ENCODE measurements at places on chromosomes 2 and 18.

DNA sequence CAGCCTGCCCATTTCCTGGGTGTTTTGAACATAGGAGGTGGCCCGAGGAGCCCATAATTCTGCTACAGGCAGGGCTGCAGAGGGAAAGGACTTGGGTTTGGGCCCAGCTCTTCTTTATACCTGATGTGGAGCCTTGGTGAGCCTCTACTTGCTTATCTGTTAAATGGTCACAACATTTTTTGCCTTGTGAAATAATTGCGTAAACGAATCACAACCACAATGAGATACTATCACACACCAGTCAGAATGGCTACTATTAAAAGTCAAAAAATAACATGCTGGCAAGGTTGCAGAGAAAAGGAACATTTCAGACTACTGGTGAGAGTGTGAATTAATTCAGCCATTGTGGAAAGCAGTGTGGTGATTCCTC lies 4.1 kb upstream of the FABP1 start:
- DNase-seq: no peak

- DNase-seq: no peak
These were observed 82.6 kb downstream of the PKP4 start for GRCh38 chr2:158539176-158540005.

GRCh38 chr18:58753976-58754375 lies 82.7 kb downstream of the MALT1 start:
- no peak for DNase-seq

DNA sequence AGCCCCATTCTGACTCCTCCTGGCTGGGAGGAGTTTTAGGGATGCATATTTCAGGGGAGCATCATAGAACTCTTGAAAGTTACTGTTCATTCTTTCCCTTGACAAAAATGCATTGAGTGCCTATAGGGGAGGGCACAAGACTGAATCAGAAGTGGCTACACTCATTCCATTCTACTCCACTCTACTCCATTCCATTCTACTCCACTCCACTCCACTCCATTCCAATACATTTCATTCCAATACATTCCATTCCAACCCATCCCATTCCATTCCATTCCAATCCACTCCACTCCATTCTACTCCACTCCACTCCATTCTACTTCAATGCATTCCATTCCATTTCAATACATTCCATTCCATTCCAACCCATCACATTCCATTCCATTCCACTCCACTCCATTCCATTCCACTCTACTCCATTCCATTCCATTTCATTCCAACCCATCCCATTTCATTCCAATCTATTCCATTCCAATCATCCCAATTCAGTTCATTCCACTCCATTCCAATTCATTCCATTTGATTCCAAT lies 110.8 kb downstream of the LOXHD1 start:
- no peak for DNase-seq

- DNase-seq: no peak
These were observed 46.0 kb upstream of the RMND5A start for GRCh38 chr2:86673986-86674670.

GRCh38 chr2:12047761-12048160 lies 301.3 kb downstream of the LPIN1 start:
- no peak for DNase-seq

- DNase-seq: no peak
These were observed 48.7 kb downstream of the SERTAD2 start for GRCh38 chr2:64605026-64605471.

- no peak for DNase-seq
These were observed 63.6 kb downstream of the TRABD2A start for GRCh38 chr2:84817239-84817655.

DNA sequence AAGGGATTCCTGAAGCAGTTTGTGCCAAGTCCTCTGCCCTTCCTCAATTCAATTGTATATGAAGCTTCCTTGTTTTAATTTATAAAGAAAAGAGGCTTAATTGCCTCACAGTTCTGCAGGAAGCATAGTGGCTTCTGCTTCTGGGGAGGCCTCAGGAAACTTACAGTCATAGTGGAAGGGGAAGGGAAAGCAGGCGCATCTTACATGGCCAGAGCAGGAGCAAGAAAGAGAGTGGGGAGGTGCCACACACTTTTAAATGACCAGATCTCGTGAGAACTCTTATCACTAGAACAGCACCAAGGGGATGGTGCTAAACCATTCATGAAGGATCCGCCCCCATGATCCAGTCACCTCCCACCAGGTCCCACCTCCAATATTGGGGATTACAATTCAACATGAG lies 114.2 kb downstream of the SGPP2 start:
- DNase-seq: no peak

GRCh38 chr2:238954841-238955591 lies 107.1 kb downstream of the TWIST2 start:
- peak; percentile 36 for DNase-seq

DNA sequence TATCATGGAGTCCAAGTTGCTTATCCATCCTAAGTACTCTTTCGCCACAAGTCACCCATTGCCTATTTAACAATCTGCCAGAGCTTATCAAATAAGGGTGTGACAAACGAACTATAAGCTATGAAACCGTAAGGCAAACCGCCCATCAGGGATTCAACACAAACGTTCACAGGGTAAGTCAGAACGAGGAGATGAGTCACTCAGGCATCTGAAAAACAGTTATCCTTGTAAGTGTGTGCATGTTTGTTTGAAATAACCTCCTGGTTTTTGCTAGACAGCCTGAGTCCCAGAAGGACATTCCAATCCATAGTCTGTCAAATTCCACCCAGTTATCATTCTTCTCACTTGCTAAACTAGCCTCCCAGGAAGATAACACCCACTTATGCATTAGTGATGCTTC lies 299.1 kb downstream of the PAX3 start:
- DNase-seq: no peak

- DNase-seq: no peak
These were observed 179.6 kb upstream of the SLC39A10 start for GRCh38 chr2:195477248-195477995.

GRCh38 chr2:234881413-234882241 lies 70.2 kb upstream of the SH3BP4 start:
- no peak for DNase-seq

- DNase-seq: no peak
These were observed 206.5 kb upstream of the NT5C1B start for GRCh38 chr2:18795906-18796305.

GRCh38 chr2:134189009-134189720 lies 64.7 kb upstream of the MGAT5 start:
- no peak for DNase-seq

DNA sequence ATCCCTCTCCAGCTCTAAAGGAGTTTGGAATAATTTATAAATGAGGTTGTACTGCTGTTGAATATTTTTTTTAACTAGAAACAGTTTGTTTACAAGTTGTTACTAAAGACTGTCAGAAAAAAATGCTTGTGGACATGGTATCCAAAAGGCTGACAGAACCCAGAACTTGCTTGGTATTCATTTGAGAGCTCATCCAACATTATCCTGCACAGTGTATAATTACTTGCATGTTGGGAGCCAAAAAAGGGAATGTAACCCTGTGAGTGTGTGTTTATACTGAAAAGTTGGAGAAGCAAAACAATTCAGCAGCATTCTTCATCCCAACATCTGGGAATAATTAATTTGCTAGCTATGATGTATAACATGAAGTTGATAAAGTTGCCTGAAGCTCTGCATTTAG lies 42.1 kb upstream of the EHBP1 start:
- DNase-seq: no peak

- DNase-seq: no peak
These were observed 201.3 kb upstream of the GALNT5 start for GRCh38 chr2:157056200-157056676.

- DNase-seq: no peak
These were observed 61.3 kb upstream of the BZW1 start for GRCh38 chr2:200750323-200750910.

Measured in spleen (tissue), 13 donors.